ENCODE measurements at places on chromosomes 2 and 18.
A peak's percentile ranks its signal among the peaks of the same experiment; 100 is the strongest.

- DNase-seq, result no peak
Observed at GRCh38 chr2:203586696-203587095, 51.6 kb upstream of the RAPH1 start.

DNA sequence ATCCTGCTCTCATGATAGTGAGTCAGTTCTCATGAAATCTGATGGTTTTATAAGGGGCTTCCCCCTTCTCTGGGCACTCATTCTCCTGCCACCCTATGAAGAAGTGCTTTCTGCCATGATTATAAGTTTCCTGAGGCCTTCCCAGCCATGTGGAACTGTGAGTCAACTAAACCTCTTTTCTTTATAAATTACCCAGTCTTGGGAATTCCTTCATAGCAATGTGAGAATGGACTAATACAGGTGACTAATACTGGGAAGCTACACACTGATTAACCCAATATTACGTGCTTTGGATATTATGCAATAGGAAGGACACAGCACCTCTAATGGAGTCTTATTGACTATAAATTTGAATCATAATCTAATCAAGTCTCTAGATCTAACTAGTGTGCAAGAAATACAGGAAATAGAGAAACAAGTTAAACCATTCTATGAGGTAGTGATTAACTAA, 107.2 kb upstream of the ETAA1 start:
- DNase-seq, result no peak

DNA sequence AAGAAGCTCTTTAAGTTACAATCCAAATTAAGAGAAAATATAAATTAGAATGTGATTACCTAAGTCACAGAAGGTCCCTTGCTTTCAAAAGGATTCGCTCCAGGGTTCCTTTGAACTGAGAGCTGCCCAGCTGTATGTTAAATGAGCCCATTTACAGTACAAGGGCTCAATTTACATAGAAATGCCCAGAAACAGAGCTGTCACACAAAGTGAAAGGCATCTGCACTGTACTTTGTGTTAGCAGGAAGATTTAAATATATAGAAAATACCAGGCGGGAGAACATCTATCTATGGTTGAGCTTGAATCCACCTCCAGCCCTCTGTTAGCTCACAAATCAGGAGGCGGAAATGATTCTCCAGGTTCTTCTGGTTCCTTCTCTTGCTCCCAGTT, 272.9 kb downstream of the PAX3 start:
- DNase-seq, result no peak

DNA sequence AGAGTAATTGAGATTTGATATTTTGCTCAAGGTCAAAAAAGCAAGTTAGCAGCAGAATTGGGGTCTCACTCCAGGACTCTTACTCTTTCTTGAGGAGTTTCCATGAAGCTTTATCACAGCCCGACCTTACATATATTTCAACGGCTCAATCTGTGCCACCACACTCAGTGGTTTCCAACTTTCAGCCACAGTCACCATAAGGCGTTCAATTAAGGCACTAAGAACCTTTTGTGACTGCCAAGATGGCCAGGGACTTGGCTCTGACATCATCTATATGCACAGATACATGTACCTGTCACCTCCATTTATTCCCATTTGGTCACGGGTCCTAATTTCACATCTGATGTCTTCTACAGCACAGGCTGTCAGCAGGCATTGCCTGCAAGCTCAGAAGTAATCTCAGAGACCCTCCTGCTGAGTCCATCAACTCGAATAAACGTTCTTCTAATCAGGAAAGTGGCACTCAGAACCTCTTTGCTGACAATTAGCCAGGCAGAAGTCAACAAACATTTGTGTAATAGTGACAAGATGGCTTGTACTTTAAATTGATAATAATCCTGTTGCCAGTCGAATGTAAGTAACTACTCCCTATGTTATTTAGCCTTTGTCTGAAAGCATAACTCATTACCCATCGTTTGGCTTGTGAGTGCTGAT, 16.1 kb downstream of the DYTN start:
- DNase-seq, result no peak

DNA sequence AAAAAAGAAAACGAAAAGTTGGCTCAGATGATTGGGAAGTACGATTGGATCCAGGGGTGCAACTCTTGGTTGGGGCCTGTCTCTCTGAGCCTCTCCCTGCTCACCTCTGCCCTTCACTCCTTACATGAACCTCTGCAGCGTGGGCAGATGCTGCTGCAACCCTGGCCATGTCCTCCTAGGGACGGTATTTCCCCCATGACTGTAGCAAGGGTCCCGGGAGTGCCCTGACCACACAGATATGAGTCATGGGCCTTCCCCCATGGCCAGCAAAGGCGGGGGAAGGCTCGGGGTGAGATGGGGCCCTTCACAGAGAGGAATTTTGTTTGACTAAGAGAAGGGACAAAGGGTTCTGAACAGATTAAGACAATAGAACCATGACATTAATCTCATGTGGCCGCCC, 129.0 kb downstream of the NCK2 start:
- DNase-seq, result peak; percentile 62

- DNase-seq, result no peak
Observed at GRCh38 chr18:59694824-59695223, 2.4 kb downstream of the CCBE1 start.

DNA sequence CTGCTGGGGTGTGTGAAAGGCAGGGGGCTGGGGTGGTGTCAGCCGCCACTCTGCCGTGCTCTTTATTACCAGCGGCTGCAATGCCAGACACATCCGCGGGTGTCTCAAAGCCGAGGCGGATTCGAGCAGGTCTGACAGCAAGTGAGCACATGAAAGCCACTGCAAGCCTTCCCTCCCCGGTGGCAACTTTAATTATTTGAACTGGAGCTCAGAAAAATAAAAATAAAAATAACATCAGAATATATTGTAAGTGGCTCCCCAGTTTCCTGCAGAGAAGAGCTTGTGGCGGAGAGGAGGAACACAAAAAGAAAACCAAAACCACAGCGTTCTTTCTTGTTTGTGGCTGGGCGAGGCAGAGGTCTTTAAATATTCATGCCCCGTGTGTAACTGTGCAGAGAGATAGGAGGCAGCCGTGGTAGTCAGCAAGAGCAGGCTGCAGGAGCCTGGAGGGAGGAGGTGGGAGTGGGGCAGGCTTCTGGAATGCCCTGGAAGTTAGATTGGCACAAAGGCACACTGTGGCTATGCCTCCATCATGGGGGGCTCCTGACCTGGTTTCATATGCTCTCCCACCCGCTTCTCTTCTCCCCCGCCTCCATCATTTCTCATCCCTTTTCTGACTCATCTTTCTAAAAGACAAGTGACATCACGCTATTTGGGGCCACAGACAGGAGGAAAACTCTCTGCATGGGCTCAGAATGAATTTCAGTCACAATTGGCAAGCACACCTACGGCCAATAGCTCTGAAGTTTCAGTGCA, 199.8 kb downstream of the CLIP4 start:
- DNase-seq, result peak; percentile 38

DNA sequence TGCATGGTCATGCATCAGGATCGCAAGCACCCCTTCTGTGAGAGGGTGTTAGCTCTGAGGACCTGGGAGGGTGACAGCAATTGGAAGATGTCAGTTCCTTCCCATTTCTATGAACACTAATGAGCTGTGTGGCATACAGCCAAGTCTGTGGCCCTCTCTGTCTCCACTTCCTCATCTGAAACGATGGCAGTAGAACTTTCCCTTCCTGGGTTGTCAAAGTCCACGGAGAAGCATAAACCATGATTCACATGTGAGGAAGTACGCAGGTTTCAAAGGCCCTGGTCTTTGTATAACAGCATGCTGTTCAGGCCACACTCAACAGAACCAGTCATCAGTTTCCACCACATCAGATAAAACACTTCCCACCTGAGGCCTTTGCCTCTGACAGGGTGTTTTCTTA, 167.4 kb upstream of the RAB6C start:
- no peak for DNase-seq

DNA sequence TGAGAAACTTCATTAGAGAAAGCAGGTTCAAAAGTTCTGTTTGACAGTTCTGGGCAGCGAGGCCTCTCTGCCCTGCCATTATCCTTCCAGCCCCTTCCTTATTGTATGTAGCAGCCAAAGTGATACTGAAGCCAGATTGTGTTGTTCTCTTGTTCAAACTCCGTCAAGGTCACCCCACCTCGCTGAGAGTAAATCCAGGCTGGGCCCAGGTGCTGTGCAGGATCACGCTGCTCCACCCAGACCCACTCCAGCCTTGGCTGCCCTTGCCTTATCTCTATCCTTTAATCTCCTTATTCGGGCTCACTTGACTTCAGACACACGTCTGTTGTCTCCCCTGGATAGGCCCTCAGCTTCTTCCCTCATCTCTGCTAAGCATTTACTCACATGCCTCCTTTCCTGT, 196.1 kb downstream of the CPS1 start:
- no peak for DNase-seq

DNA sequence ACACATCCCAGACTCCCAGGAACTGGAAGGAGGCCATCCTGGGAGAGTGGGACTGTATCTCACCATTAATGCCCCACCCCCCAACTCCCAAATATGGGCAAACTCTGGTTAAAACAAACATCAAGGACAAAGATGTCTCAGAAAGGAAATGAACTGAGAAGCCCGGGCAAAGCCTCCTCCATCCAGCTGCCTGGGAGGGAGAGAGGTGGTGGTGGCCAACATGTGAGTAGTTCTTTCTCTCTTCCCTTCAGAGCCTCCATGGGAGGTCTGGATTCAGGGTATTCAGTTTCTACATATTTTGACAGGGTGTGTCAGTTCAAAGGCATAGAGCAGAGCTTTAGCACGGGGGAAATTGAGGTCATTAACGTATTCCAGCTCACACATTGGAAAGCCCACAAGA, 57.5 kb downstream of the CXCR4 start:
- no peak for DNase-seq

DNA sequence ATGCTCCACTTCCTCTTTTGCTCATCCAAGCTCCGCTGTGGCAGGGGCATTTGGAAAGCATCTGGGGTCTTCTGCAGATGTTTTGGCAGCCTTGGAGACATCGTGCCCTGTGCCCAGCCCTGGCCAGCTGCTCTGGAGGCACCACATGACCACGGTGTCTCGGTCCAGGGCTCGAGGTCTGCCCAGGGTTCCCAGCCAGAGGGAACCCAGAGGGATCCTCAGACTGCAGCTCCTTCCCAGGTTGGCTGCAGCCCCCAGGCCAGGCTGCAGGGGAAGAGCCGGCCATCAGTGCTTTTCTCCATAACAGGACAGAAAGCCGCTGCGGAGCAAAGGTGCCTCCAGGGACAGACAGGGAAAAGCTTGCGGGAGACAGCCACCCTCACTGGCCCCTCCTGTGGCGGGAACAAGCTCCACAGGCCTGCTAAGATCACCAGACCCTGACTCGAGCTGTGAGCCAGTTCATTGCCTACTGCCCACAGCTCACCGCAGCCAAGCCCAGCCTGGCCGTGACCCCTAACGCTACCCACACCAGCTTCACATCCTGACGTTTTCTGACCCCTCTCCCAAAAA, 74.7 kb downstream of the SMAD7 start:
- DNase-seq, result no peak

DNA sequence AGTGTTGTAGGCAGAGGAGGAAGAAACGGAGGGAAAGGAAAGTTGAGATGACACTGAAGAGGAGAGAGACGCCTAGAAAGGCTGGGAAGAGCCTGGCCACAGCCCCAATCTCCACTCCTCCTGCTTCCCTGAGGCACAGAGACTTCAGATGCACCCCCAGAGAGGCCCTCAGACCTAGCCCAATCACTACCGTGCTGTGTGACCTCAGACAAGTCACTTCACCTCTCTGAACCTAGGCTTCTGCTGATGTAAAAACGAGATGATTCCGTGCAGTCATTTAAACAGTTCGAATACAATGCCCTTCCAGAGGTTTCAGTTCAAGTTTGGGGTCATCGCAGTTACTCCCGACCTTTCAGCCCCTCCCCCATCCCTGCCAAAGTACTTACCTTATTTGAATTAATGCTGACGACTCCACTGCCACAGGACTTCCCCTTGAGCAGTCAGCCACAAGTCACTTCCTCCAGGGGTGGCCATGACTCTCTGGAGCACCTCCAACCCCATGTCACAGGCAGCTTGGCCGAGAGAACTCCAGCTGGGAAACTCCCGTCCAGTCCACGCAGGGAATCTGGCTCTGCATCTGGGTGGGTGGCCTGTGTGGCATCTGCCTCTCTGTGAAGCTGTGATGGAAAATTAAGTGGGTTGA, 105.2 kb upstream of the ID2 start:
- DNase-seq, result no peak

DNA sequence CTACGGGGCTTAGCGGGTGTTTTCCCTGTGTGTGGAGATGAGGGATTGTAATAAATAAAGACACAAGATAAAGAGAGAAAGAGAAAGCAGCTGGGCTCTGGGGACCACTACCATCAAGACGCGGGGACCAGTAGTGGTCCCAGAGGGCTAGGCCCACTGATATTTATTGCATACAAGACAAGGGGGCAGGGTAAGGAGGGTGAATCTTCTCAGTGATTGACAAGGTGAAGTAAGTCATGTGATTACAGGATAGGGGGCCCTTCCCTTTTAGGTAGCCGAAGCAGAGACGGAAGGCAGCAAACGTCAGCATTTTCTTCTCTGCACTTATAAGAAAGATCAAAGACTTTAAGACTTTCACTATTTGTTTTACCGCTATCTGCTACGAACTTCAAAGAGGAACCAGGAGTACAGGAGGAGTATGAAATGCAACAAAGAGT, 4.5 kb upstream of the GAL3ST2 start:
- no peak for DNase-seq

GRCh38 chr2:221429741-221430491, 142.2 kb downstream of the EPHA4 start:
- no peak for DNase-seq

DNA sequence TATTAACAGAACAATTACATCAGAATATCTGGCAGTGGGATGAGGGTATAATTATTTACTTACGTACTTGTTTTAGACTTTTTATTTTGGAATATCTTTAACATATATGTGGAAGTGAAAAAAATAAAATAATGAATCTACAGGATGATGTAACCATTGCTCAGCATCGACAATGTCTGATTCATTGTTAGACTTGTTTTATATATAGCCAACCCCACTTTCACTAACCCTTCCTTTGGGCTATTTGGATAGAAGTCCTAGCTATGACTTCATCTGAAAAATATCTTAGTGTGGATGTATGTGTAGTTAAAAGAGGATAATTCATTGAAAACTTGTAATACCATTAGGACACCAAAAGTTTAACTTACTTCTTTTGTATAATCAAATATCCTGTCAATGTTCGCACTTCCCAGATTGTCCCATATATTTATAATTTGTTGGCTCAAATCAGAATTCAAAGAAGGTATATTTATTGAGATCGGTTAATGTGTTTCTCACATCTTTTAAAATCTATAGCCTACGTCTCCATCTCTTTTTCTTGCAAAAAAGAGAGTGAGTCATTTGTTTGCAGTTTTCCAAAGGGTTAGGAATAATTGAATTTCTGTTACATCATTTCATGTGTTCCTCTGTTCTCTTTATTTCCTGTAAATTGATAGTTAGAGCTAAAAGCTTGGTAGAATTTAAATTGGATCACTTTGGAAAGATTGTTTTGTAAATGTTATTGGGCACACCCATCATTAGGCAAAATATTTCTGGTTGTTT, 506.1 kb upstream of the FAM98A start:
- DNase-seq, result no peak

DNA sequence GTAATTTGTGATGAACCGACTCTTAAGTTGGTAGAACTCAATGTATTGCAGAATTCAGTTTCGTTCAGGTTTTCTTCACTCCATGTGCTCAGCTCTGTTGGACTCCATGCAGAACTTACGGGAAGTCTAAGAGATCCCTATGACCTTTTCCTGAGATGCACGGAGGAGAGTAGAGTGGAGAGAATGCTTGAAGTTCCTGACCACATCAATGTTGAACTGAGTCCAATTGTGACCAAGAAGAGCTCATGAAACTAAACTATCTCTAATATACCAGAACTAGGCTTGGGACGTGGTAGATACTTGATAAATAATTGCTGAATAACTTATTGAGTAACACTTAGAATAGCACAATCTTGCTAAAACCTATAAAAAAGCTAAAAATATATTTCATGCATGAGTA, 47.2 kb downstream of the TMEM178A start:
- DNase-seq, result no peak

Data from GM12892 (cell line).